Activated T-helper 1 cell treated with Interleukin-2 at 50 U/mL for 16 hours (primary cell): ENCODE measurements at places on chromosomes 7 and 10.

DNA sequence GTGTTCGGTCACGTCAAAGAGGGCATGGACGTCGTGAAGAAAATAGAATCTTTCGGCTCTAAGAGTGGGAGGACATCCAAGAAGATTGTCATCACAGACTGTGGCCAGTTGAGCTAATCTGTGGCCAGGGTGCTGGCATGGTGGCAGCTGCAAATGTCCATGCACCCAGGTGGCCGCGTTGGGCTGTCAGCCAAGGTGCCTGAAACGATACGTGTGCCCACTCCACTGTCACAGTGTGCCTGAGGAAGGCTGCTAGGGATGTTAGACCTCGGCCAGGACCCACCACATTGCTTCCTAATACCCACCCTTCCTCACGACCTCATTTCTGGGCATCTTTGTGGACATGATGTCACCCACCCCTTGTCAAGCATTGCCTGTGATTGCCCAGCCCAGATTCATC is 6.5 kb downstream of the PPIF start:
- no peak for DNase-seq

- no peak for DNase-seq
Measured at GRCh38 chr10:35588836-35589235, 16.3 kb upstream of the GJD4 start.

DNA sequence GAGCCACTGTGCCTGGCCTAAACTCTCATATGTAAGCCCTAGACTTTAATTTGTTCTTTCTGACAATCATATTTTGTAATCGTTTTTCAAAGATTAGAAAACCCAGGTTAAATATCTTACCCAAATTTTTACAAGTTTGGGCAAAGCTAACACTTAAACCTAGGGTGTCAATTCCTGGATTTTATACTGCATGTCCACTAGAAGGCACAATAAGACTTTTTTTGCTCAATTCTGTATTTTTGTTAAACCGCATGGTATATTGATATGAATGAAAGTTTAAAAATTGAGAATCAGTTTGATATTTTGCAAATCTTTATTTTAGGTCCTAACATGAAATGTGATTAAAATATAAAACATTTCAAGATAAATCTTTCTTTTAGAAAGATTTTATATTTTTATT is 29.3 kb downstream of the DYNC2I1 start:
- no peak for DNase-seq

DNA sequence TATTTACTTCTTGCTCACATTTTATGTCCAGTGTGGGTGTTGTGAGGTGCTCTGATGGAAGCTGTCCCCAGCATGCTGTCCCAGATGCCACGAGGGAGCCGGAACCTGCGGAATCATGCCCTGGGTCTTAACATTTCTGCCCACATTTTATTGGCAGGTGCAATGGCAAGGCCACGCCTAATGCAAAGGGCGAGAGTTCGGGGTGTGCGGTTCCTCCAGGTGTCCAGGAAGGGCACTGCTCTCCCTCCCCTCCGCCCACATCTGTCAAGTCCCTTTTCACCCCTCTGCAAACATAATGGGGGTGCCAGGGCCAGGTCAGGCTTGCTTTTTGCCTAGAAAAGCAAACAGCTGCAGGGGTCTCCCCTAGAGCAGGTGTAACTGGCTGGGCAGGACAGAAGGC is 16.4 kb downstream of the PDAP1 start:
- no peak for DNase-seq

DNA sequence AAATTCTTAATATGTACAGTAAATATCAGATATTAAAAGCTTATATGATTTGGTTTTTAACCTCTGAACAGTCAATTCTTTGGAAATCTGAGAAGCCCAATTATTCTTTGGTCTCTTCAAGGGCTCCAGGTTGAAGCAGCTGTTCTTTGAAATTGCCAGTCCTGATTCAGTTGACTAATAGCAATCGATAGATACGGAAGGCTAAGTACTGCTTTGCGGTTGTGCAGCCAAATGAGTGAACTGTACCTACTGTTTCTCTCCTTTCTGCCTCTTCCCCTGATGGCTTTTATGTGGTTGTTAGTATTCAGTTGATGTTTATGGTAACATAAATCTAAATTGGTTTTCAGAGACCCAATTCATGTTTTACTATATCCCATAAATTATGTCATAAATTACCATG is 103.1 kb upstream of the RPA3 start:
- no peak for DNase-seq

GRCh38 chr10:78173360-78174015 is 139.8 kb downstream of the RPS24 start:
- DNase-seq = no peak

GRCh38 chr7:1369916-1370657 is 89.2 kb downstream of the MICALL2 start:
- no peak for DNase-seq
